Activated CD4-positive, alpha-beta memory T cell treated with anti-CD3 and anti-CD28 coated beads, Interleukin-2, amount 10 ng/mL, durations not matched to agents 7 days and 5 days (primary cell): ENCODE measurements at places on chromosomes 13 and 19.
A peak's percentile ranks its signal among the peaks of the same experiment; 100 is the strongest.

DNA sequence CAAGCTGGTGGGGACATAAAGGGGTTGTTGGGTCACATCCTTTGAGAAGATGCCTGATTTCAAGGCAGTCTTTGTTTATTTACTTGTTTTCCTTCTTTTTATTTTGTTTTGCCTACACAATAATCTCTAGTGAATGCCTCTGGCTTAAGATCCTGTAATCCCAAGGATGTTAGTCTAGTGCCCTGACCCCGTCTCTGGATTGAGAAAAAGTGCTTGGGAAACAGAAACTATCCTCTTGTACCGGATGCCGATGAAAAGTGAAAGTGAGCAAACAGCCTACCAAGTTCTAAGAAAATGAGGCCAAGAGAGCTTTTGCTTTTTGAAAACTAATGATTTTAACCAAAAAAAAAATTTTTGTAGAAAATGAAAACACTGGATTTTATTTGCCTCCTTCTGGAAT, 42.1 kb upstream of the C1QTNF9 start:
- peak; percentile 49 for DNase-seq

- DNase-seq, result no peak
These were observed 85.9 kb downstream of the TSHZ3 start for GRCh38 chr19:31263328-31263727.

- DNase-seq, result no peak
These were observed 2.4 kb downstream of the SAE1 start for GRCh38 chr19:47133021-47133471.

DNA sequence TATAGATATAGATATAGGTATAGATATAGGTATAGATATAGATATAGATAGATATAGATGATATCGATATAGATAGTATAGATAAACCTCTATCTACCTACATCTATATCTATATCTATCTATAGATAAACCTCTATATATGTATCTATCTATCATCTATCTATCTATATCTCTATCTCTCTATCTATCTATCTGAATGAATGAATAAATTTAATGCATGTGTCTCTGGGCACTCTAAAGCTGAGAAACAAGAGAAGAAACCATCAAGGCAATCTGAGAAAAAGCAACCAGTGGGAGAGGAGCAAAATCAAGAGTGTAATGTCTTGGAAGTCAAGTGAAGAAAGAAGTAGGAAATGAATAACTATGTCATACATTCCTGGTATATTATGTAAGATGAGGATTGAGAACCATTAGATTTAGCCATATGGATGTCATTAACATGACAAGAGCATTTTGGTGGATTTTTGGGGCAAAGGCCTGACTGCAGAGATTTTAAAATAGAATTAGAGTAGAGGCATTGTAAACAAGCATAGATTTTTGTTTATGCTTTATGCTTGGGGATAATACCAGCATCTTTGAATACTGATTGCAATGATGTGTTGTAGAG, 1262.7 kb upstream of the MIR17HG start:
- no peak for DNase-seq

GRCh38 chr19:55530996-55531395, 5.9 kb downstream of the SBK2 start:
- no peak for DNase-seq

- no peak for DNase-seq
These were observed 36.9 kb upstream of the GRTP1 start for GRCh38 chr13:113400621-113401451.

- no peak for DNase-seq
These were observed 102.9 kb downstream of the FOXO1 start for GRCh38 chr13:40563350-40564125.

DNA sequence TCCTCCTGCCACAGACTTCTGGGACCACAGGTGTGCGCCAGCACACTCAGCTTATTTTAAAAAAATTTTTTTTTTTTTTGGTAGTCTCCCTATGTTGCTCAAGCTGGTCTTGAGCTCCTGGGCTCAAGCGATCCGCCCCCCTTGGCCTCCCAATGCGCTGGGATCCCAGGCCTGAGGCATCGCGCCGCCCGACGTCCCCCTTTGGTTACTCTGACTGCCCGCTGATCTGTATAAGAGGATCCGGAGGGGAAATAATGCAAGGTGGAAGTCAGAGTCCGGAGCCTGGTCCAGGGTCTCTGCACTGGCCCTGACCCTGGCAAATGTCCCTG, 486 bp upstream of the ZNF805 start:
- no peak for DNase-seq

DNA sequence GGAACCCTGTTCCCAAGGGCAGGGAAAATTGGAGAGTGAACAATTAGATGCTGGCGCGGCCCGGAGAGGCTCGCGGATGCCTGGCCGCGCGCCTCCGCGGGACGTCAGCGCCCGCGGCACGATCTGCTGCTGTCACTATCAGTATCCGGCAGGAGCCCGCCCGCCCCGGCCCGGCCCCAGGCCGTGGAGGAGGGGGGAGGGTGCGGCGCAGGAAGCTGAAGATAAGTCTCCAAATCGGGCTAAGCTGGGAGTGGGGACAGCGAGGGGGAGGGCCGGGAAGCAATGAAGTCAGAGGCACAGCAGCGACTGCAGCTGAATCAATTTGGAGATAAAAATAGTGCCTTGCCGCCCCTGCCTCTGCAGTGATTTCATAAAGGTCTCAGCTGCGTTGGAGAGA, 441.5 kb upstream of the KLF12 start:
- peak; percentile 61 for DNase-seq

DNA sequence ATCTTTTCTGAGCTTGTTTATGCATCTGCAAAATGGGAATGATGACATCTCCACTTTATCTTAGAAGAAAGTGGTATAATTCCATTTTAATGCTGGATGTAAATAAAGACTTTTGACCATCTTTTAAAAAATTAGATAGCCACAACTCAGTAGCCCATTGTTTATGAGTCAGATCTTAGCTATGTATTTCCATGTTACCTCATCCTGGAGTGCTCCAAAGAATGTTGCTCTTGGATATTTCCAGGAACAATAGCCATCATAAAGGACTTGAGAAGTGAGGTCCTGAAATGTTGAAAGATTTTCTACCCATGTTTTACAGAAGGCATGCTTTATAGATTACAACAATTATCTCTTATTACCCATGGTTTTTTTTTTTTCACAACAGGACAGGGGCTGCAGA, 229.3 kb upstream of the EDNRB start:
- no peak for DNase-seq

GRCh38 chr19:38711726-38712153, 32.5 kb downstream of the CAPN12 start:
- DNase-seq, result no peak

GRCh38 chr13:33976965-33977364, 159.0 kb downstream of the RFC3 start:
- DNase-seq, result no peak

DNA sequence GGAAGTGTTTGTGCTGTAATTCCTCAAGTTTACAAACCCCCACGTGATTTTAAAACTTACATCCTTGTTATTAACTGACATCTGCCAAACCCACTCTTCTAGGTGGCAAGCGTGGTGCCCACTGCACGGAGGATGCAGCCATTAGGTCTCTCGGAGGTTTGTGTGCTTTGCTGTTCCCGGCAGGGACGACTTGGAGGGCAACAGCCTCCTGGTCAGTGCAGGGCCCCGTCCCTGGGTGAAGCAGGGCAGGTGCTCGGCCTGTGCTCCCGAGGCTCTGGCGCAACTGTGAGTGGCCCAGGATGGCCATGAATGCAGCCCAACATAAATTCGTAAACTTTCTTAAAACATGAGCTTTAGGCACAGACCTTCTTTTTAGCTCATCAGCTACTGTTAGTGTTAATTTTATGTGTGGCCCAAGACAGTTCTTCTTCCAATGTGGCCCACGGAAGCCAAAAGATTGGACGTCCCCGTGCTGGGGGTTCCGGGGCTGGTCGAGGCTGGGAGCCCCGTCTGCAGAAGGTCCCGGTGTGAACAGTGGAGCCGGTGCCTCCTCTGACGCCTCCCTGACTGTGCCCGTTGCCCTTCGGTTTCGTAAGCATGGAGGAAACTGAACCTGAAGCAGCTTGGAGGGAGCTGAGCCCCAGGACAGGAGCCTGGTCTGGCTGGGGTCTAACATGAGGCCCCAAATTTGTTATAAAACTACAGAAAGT, 11.9 kb downstream of the GAS6 start:
- DNase-seq, result no peak

DNA sequence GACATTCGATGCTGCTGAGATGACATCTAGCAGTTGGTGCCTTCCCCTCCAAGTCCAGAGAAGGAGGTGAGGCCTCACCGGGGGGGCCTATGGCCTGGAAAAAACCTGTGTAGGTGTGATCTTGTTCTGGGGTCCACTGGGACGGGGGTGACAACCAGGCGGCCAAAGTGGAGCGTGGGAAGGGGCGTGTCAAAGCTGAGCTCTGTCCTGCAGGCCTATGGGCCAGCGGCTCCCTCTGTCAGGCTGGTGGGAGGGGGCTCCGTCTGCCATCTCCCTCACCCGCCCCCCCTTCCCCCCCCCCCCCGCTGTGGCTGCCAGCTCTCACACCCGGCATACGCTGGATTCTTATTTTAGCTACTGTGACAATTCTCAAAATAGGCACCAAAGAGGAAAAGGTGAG, 56.7 kb upstream of the UQCRFS1 start:
- DNase-seq, result no peak

GRCh38 chr13:80070024-80070703, 270.8 kb downstream of the SPRY2 start:
- DNase-seq, result no peak

- no peak for DNase-seq
These were observed at the start of gene KLHL1 for GRCh38 chr13:70108356-70109105. KLHL1 (minus strand) TSS chr13:70108452; CDS start chr13:70107699, 753 bp downstream.

- DNase-seq, result no peak
These were observed 14.9 kb downstream of the TEX29 start for GRCh38 chr13:111335298-111335697.

- DNase-seq, result no peak
These were observed 169.9 kb downstream of the USP12 start for GRCh38 chr13:27001705-27002104.

- peak; percentile 16 for DNase-seq
These were observed 47.6 kb downstream of the PTPRS start for GRCh38 chr19:5292822-5293611.

DNA sequence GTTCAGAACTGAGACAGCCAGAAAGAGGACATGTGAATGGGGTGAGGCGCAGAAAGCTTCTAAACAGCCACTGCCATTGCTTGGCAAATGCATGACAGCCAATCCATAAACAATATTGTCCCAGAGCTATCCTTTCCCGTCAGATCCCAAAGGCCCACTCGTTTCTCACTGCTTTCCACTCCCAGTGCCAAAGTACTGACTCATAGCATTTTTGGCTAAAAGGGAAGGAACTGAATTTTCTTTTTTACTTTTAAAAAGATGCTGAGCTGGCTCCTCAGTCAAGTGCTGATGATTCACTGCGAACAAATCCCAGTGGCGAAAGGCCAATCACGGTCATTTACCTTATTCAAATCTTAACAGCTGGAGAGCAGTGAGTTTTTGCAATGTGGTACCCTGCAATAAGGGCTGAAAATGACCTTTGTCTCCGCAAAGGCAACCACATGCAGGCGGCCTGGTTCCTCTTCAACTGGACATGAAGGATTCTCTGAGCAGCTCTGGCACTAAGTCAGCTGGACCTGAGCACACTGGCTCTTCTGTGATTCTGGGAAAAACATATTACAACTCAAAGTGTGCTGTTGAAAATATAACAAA, 151.7 kb downstream of the DCLK1 start:
- no peak for DNase-seq

- DNase-seq, result no peak
These were observed 38.4 kb downstream of the GNG7 start for GRCh38 chr19:2663920-2664571.

DNA sequence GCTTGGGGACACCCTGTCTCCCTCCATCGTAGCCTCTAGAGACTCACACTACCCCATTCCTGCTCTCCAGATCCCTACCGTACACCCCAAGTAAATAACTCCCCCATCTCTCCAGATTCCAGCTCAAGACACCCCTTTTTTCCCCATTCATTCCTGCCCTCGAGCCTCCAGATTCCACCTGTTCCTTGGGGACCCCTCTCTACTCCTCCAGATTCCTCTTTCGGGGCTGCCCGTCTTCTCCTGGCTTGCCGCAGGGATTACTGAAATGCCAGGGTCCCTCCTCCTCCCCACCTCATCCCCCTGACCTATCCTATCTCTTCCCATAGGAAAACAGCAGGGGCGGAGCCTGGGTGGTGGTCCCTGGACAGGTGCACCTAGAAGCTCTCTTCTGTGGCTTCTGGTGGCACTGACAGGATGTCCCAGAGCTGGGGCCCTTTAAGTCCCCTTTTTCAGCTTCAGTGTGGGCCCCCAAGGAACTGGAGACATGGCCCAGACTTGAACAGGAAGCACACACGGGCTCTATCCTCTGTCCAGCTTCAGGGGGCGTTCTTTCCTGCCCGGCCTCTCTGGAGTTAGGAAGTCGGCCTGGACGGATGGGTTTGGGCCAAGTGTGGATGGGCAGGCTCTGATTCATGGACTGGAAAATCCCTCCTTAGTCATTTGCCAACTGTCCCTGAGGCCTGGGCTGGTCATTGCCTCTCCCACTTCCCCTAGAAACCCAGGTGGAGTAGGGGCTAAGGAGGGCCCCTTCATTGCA, 1.2 kb downstream of the ZSWIM4 start:
- no peak for DNase-seq

GRCh38 chr13:25095851-25096453, at the start of gene PABPC3:
PABPC3 (plus strand) TSS chr13:25096136; CDS start chr13:25096199, 63 bp downstream.
- no peak for DNase-seq

- DNase-seq, result no peak
These were observed 842.7 kb upstream of the SLC10A2 start for GRCh38 chr13:103908911-103909310.

- no peak for DNase-seq
These were observed 3.3 kb downstream of the ICAM5 start for GRCh38 chr19:10292789-10293636.

DNA sequence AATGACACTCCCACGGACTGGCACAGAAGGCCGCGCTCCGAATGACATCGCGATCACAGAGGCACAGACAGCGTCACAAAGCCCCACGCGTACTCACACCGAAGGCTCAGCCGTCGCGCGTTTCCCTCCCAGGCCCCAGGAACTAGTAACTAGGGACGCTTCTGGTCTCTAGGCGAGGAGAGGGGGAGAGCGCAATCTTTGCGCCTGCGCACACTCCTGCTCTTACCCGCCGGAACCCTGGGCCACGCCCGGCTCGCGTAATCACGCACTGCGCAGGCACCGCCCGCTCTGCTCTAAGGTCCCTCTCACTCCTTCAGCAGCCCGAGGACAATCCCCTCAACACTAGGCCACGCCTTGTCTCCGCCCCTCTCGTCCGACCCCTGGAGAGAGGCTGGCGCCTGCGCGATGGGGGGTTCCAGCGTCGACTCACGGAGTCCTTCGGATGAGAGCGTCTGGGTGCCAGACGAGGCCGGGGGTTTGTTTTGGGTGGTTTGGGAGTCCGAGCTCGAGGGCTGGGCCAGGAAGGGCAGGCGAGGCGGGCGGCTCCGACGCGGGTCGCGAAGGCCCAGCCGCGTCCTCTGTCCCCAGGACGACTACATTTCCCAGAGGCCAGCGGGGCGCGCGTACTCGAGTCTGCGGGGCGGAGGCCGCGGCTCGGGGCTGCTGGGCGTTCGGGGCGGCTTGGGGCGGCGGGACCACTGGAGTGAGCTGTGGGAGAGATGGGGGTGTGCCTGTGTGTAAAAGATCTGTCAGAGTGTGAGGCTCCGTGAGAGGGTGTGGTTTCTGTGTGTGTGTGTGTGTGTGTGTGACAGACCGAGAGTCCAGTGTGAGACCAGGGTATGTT, at the start of gene ZNF471:
Gene ZNF471 (plus strand): TSS at position 410 of the 844 bp plus-strand sequence. CDS start 3,717 bp downstream, outside the sequence.
- peak; percentile 66 for DNase-seq
